ENCODE measurements at places on chromosomes 5 and 9. TPM values are rescaled to one million over a fixed set of nuclear protein-coding genes. Genes with fewer than 3 reads are reported as not detected.

The FAM153A gene
- total RNA-seq: 1.9 TPM

The PCDHB9 gene
- total RNA-seq: 1.7 TPM

The IL33 gene
- 21.3 TPM for total RNA-seq

The MARVELD2 gene
- 2.3 TPM for total RNA-seq

The NEUROG1 gene
- not detected for total RNA-seq

DNA sequence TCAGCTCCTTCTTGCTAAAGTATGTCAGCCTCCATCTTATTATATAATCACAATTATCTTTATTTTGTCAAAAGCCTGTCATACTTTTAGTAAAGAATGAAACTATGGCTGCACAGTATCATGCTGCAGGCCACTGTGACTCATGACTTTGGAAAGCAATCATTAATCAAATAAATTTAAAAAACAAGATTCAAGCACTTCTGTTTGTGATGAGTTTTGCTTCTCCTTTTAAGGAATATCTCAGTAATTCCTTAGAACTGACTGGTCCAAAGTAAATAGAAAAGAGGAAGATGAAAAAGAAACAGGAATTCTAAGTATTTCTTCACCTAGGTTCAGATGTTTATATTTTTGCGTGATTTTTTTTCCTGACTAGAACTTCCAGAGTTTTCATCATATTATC is 83.1 kb downstream of the EDIL3 start:
- H3K4me1 ChIP-seq: no peaks in the 10 kb centered on the region
- no peaks in the 10 kb centered on the region for H3K27me3 ChIP-seq
- DNase-seq: no peak
- no peaks in the 10 kb centered on the region for H3K36me3 ChIP-seq

DNA sequence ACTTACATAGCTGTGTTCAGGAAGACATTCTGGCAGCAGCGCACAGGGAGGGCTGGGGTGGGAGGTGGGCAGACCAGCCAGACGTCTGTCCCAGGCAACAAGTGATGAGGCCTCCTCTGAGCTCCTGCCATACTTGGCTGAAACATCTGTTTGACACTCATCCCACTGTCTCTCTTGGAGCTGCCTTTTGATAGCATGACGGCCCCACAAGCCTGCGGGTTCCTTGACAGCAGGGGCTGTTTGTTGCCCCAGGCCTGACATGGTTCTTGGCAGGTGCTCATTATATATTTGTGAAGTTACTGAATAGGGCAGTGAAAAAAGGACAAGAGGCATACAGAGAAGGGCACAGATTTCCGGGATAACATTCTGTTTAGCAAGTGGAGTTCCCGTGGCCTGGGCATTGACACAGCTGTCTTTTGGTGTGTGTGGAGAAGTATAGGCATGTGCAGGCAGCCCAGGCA is 22.2 kb upstream of the B4GALT1 start:
- H3K4me1 ChIP-seq: peaks cover 55% of the 10 kb centered on the region
- DNase-seq: no peak
- no peak overlapping the region for H3K4me3 ChIP-seq

DNA sequence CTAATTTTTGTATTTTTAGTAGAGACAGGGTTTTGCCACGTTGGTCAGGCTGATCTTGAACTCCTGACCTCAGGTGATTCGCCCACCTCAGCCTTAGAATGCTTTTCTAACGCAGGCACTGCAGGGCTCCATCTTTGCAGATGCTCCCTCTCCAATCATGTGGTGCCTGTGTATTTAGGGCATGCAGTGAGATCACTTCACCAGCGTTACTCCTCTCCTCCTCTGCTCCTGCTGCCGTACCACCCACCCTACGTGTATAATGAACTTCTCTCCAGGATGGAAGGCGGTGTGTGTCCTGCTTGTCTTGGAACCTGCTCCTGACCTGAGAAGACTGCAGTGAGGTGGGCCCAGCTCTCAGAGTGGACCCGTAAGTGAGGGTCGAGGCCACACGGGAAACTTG is 13.6 kb upstream of the CFAP157 start:
- no peak overlapping the region for H3K4me3 ChIP-seq
- H3K36me3 ChIP-seq: peaks cover 23% of the 10 kb centered on the region
- no peaks in the 10 kb centered on the region for H3K4me1 ChIP-seq
- H3K27ac ChIP-seq: no peak overlapping the region

GRCh38 chr5:125026867-125027731 is 280.7 kb upstream of the ZNF608 start:
- H3K4me1 ChIP-seq: no peaks in the 10 kb centered on the region
- no peak overlapping the region for H3K4me3 ChIP-seq
- no peak for DNase-seq
- H3K36me3 ChIP-seq: no peaks in the 10 kb centered on the region
- no peaks in the 10 kb centered on the region for H3K27me3 ChIP-seq
- H3K27ac ChIP-seq: peak overlapping the region; percentile 28

- peaks cover 11% of the 10 kb centered on the region for H3K4me1 ChIP-seq
- H3K36me3 ChIP-seq: no peaks in the 10 kb centered on the region
- H3K4me3 ChIP-seq: no peak overlapping the region
- no peak overlapping the region for H3K27ac ChIP-seq
- no peaks in the 10 kb centered on the region for H3K27me3 ChIP-seq
Measured at GRCh38 chr9:2466703-2467102, 154.9 kb upstream of the VLDLR start.

DNA sequence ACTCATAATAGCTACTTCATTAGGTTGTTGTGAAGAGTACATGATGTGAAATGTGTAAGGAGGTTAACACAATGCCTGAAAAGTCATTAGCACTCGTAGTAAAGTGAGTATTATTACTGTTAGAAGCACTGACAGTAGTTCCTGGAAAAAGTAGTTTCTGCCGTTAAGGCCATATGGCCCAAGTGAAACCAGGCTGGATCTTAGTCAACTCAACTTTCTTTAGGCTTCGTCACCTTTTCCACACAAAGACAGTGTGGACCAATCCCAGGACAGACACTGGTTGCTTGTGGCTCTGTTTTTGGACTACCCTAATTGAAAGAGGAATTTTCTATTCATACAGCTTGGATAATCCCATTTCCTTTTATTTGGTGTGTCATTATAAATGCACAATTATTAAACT is 29.4 kb upstream of the CKMT2 start:
- H3K4me3 ChIP-seq: no peak overlapping the region
- no peaks in the 10 kb centered on the region for H3K36me3 ChIP-seq
- H3K4me1 ChIP-seq: no peaks in the 10 kb centered on the region
- no peaks in the 10 kb centered on the region for H3K27me3 ChIP-seq
